ELF-1 (cell line): ENCODE measurements at places on chromosomes 11 and 22.
A peak's percentile ranks its signal among the peaks of the same experiment; 100 is the strongest.

DNA sequence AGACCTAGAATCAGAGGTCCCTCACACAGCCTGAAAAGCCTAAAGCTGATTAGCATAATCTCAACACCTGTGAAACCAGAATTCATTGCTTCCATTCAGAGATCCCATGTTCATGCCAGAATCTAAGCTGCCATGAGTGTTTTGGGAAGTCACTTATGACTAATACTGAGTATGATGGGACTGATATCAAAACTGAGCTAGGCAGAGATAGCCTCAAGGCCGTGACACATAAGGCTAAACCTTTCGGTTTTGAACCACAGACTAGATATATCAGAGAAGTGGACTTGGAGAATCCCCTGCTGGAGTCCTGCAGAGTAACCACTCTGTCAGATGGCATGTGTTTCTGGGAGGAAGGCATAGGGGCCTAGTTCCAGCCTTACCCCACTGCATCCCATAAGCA is 23.1 kb upstream of the GLYATL2 start:
- no peak for DNase-seq

DNA sequence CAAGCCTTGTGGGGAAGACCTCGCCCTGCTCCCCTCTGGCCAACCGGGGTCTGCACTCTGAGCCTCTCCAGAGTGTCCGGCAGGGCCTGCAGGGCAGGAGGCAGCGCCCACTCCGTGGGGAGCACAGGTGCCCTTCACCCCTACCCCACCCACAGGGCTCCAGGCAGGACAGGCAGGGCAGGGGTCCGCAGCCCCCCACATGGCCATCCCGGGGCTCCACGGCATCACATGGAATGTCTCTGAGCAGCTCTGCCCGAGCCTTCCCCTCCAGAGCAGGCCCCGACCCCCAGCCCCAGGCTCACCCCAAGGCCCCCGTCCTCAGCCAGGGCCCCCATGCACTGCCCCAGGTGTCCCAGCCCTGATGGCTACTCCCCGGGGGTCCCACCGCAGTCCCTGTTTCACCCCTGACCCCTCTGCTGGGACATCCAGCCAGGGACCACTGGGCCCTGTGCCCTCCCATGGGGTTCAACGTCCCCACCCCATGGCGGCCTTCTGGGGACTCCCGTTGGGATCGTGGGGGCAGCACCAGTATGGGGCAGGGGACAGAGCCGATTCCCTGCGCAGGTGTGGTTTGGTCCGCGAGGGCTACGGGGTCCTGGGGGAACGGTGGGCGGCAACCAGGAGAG is 77.7 kb downstream of the BRD1 start:
- DNase-seq, result no peak

DNA sequence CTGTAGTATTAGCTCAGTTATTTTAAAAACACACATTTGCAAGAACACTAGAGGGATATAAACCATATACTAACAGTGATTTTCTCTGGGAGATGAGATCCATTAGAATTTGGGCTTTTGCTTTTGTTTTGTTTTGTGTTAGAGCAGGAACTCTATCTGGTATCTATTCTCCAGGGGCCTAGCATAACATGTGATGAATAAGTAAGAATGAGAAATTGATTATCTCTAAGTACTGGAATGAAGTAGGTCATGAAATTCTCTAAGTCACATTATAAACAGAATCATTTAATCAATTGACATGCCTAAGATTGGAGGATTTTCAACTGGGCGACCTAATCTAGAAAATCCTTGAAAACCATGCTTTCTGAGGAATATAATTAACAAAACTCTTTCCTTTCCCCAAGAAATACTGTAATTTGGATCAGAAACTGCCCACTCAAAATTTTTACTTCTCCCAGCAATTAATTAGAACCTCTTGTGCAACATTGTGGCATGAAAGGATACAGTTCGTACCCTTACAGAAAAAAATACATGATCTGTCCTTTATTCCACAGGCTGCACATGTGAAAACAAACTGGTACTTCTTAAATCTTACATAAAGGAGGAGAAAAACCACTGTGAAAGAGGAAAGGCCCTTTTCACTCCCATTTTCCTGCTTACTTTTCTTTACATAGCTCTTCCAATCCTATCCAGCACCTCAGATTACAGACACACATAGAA is 93.5 kb downstream of the MRTFA start:
- no peak for DNase-seq

DNA sequence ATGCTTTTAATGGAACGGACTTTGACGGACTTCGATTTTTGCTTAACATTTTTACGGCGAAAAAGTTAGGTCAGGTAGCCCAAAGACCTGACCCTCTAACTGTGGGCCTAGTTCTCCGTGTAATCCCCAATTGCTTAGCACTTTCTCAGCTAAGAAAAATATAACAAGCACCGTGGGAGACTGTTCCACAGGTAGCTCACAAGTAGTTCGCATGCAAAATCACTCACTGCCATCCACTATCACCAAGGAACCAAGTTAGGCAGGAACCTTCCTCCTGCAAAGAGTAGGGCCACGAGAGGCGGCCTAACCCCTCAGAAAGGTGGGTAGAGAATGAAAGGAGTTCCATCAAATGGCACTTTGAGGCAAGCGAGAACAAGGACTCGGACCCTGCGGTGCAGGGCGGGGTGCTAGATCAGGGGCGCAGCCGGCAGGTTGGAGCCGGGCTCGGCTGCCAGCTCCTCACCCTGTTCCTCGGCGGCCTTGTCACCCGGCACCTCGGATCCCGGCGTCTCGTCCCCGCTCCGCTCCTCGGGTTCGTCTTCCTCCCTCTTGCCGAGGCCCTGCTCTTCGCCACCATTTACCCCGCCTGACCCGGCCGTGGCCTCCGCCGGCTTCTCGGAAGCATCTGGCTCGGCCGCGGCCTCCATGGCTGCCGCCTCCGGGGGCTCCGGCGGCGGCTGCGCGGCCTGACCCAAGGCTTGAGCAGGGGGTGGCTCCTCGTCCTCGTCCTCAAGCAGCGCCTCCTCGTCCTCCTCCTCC is 922 bp downstream of the HNRNPUL2 start:
- peak; percentile 36 for DNase-seq

- peak; percentile 47 for DNase-seq
These were observed 390.0 kb downstream of the NTM start for GRCh38 chr11:131760091-131761061.

DNA sequence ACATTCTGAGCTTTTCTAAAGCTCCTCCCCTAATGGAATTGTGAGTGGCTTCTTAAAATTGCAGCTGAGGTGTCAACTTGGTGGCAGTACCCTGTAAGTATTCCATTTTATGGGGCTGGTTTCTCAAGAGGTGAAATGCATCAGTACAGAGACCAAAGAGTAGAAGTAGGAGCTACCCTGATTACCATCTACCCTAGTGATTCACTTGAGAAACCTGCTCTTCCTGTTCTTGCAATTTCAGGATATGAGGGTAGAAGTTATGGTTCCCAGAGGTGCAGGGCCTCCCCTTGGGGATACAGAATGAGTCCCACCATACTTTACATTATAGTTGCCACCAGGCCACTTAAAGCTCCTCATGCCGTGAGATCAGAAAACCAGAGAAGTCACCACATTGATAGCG is 944.6 kb downstream of the OPCML start:
- no peak for DNase-seq

DNA sequence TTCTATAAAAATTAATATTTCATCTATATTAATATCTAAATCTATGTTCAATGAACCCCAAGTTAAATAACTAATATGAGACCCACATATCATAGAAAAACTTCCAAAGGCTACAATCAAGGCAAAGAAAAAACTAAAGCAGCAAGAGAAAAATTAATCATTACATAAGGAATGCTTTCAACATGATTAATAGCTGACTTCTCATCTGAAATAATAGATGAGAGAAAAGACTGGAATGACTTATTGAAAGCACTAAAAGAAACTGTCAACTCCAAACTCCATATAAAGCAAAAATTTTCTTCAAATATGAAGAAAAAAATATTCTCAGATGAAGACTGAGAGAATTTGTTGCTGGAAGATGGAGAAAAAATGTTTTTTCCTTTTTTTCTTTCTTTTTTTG is 13.0 kb downstream of the TRIM5 start:
- no peak for DNase-seq

GRCh38 chr11:124168796-124169195 is 14.3 kb upstream of the OR10D3 start:
- no peak for DNase-seq

DNA sequence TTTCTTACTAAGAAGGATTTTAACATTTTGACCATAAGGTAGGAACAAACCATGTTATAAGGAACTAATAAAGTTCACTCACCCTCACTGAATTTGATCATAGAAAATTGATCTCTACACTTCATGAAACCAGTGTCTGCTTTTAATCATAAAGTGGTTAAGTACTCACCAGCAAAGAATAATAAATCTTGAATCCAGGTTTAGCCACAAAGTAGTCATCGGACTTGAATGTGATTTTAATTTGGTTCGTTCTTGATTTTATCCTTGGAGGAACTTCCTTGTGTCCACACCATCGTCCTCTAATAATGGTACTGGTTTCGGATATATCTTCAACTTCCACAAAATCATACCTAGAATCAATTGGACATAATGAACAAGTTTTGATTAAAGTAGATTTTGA is 40.5 kb upstream of the DDI1 start:
- DNase-seq, result no peak

- DNase-seq, result no peak
These were observed 2.2 kb downstream of the OR51E1 start for GRCh38 chr11:4645974-4646373.

DNA sequence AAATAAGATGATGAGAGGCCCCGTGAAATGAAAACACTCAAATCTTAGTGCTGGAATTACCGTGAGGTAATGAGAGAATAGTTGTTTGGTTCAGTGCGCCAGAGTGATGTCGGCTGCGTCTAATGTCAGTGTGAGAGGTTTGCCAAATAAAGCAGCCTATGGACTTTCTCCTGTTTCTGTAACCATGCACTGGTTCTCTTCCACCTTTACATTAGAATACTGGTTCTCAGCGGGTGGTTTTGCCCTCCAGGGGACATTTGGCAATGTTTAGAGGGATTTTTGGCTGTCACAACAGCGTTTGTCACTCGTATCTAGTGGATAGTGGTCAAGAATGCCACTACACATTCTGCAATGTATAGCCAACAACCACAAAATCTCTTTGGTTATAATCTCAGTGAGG is 1.1 kb downstream of the OOSP4B start:
- peak; percentile 74 for DNase-seq

DNA sequence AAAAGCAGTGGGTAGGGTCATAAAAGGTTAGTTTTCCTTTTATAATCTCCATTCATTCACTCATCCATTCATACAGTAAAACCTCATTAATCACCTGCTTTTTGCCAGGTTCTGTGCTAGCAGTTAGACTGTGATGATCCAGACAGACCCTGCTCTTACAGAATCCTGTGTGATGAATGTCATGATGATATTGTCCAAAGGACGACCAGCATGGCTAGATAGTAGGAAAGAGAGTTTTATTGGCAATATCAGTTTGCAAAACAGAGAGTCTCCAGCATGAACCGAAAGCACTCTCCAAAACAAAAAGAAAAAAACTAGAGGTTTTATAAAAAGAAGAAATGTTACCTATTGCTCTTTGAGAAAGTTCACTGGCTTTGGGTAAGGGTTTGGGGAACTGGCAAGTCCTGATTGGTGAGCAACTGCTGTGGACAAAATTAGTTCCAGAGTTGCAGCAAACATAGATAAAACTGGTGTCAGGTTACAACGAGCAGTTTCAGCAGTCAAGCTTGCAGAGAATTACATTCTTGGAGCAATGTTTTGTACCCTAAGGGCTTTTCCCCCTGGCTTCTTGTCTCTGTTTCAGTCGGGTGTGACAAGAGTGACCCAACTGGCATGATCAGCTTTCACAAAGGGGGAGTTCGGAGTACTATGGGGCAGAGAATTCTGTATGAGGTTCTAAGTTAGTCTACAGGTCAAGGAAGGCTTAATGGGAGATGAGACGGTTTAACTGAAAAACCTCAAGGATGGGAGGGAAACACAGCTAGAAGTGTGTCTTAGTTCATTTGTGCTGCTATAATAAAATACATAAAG is 58.3 kb downstream of the HSD17B12 start:
- DNase-seq, result peak; percentile 88

DNA sequence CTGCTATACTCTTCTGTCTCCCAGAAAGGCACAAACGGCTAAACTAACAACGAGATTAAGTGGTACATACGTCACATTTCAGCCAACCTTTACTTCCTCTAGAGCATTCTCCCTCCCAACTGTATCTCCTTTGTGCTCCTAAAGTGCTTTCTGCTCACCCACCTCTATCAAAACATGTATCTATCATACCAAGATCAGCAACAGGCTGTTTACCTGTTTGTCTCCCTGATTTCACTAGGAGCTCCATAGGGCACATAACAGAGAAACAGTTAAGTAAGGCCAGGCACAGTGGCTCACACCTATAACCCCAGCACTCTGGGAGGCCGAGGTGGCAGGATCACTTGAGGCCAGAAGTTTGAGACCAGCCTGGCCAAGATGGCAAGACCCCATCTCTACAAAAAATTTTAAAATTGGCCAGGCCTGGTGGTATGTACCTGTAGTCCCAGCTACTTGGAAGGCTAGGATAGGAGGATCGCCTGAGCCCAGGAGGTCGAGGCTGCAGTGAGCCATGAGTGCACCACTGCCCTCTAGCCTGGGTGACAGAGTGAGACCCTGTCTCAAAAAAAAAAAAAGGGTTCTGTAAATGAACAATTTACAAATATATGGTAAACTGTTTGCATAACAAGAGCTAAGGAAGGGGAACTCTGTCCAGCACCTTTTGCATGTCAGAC is 2.8 kb downstream of the NDUFC2 start:
- no peak for DNase-seq

DNA sequence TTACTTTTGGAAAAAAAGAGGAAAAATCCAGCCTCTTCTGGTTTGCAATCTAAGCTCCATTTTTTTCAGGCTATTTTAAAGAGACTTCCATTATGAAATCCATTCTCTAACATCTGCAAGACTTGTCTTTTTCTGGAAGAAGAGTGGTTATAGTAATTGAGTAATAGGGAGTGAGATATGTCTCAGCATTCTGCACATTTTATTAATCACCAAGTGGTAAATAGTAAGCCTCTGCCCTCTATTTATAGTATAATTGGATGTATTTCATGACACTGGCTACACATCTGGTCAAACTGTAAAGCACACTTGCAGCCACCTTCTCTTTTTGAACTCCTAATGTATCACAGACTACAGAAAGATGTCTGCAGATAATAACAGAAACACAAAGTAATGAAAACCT is 391.1 kb downstream of the ETS1 start:
- no peak for DNase-seq

GRCh38 chr11:71311928-71312510 is 59.6 kb upstream of the SHANK2 start:
- DNase-seq, result no peak

- DNase-seq, result no peak
These were observed 621 bp downstream of the TSPO start for GRCh38 chr22:43152003-43152356.

DNA sequence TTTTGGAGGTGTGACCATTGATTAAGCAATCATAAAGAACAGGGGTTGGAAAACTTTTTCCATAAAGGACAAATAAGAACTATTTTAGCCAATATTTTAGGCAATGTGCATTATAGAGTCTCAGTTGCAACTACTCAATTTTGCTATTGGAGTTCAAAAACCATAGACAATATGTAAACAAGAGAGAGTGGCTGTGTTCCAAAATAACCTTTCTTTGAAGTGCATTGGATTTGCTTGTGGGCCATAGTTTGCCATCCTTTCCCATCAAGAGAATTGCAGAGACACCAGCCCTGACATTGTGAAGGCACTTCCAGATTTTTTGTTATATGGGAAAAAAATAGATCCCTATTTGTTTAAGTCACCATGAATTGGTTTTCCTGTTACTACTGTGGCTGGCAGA is 63.3 kb upstream of the LARGE1 start:
- no peak for DNase-seq

GRCh38 chr22:28488825-28489224 is 190.8 kb downstream of the TTC28 start:
- no peak for DNase-seq
